ENCODE measurements at places on chromosomes 1 and 21. TPM values are rescaled to one million over a fixed set of nuclear protein-coding genes. Genes with fewer than 3 reads are reported as not detected.
A peak's percentile ranks its signal among the peaks of the same experiment; 100 is the strongest.

The CFHR2 gene
- polyA plus RNA-seq = not detected

- DNase-seq = no peak
Measured at GRCh38 chr1:210910020-210910575, 223.8 kb downstream of the KCNH1 start.

DNA sequence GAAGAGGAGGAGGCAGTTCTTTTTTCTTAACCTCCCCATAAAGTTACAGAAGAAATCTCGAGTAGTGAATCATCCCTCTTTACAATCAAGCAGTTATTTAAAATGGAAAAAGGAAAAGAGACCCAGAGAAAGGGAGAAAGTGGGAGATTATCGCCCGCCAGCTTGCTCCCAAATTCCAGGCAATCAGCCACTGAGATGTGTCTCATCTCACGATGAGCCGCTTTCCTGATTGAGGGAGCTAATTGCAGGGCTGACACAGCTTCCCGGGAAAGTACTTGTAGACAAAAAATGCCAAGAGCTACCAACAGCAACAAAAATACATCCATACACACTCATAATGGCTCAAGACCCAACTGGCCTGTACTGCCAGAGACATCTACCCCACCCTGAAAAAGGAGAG, 191.6 kb upstream of the ZC3H12A start:
- no peak for DNase-seq

DNA sequence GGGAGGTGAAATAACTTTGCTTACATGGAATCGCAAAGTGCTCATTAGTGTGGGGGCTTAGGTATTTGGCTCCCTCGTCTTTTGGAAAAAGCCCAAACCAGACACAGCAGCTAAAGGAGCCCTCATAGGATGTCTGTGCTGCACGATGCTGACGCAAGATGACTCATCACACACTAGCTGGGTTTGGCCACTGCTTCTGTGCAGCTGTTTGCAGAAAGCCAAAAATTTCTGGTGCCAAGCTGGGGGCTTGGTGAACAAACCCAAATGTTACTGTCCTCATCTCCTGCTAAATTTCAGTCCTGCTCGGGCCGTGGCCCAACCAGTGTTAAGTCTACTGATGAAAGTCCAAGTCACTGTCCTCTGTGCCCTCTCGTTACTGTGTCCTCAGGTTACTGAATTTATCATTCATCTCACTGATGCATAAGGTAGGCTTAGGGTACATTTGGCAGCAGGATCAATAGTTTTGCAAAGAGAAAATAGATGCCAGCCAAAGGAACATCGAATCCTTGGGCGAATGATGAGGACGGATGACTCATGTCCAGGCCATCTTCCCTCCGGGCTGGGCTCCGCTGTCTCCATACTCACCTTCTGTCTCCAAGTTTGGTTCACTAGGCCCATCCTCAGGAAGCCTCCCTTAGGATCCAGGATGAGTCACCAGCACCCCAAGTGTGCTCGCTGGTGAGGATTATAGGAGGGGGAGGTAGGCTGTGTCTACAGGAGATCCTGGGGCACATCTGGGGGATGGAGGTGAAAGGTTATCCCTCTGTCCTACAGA, 177.7 kb downstream of the ADSS2 start:
- DNase-seq = no peak

The ATF3 gene
- polyA plus RNA-seq = 33.4 TPM

GRCh38 chr1:155847823-155848529, 9.0 kb downstream of the GON4L start:
- no peak for DNase-seq

GRCh38 chr1:246794828-246795671, 70.8 kb downstream of the SCCPDH start:
- no peak for DNase-seq

The CHI3L1 gene
- polyA plus RNA-seq = 9.0 TPM

DNA sequence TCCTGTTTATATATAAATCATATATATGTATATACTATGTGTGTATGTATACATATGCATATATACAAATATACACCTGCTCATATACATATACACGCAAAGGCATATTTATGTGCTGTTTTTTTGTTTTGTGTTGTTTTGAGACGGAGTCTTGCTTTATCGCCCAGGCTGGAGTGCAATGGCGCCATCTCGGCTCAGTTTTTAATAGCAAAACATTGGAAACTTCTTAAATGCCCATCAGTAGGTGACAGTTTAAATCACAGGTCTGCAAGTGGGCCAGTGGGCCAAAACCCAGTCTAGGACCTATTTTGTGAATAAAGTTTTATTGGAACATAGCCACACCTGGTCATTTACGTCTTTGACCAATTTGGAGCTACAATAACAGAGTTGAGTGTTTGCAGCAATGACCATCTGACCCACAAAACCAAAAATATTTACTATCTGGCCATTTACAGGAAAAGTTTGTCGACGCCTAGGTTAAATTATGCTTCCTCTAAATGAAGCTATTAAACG, 132.3 kb downstream of the TOMM20 start:
- no peak for DNase-seq

The CFHR1 gene
- polyA plus RNA-seq = 0.27 TPM

GRCh38 chr21:44458971-44459711, 3.8 kb downstream of the LRRC3 start:
- DNase-seq = no peak

DNA sequence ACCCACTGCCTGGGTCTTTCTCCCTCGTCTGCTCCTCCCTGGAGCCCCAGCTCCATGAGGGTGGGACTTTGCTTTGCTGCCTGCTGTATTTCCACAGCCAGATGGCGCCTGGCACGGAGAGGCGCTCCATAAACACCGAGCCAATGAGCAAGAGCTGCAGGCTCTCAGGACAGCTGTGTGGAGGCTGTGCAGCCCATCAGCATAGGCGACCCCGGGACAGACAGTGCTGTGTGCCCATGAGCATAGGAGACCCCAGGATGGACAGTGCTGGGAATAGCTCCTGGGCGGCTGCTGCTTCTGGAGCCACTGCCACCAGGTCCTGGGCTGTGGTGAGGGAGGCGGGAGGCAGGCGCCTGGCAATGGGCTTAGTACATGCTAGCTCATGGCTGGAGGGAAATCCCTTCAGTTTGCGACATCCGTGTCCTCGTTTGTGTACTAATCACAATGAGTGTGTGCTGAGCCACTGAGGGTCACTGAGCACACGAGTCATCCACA, 29.2 kb downstream of the CEP104 start:
- DNase-seq = no peak

- DNase-seq = no peak
Measured at GRCh38 chr1:160338580-160338979, 4.5 kb downstream of the COPA start.

The TNFRSF25 gene
- polyA plus RNA-seq = 16.6 TPM

- DNase-seq = no peak
Measured at GRCh38 chr1:980137-980571, 1.7 kb downstream of the PERM1 start.

DNA sequence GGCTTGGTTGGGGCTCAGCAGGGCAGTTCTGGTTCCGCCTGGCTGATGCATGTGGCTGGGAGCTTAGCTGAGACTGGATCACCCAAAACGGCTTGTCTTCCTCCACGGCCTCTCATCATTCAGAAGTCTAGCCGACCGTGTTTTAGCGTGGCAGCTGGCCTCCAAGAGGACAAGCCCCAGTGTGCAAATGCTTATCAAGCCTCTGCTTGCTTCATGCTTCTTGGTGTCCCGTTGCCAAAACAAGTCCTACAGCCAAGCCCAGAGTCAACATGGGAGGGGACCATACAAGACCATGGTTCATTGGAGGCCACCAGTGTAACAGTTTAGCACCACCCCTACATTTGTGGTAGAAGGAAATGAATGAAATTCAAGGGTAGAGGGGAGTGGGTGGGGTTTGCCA, 10.5 kb upstream of the KDF1 start:
- no peak for DNase-seq

The CFH gene
- 26.1 TPM for polyA plus RNA-seq

DNA sequence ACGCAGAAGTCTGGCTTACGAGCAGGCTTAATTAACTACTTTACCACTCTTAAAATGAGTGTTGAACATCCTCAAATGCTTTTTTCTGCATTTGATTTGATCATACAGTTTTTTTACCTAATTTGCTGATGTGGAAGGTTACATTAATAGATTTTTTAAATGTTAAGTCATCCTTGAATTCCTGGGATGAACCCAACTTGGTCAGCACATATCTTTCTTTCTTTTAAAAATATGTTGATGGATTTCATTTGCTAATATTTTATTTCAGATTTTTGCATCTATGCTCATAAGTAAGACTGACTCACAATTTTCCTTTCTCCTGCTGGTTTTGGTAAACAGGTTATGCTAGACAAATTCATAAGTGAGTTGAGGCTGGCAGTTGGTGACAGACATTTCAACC, 82.9 kb downstream of the LHX4 start:
- DNase-seq = no peak

- no peak for DNase-seq
Measured at GRCh38 chr1:171279678-171280077, 31.4 kb downstream of the FMO1 start.

DNA sequence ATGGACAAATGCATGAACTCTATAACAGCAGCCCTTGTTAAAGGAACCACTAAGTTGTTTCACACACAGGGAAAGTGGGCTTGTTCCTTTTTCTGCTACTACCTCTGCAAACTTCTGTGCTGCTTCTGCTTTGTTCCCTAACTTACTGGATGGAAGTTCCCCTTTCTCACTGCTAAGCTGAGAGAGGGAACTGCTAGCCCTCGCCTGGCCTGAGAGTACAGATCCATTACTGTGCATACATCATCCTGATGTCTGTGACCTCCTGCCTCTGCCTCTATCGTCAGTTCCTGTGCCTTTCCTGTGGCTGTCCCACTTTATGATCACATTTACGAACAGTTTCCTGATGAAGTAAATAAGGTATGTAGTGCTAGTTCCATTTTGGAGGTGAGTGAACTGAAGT, 3.5 kb downstream of the GNAT2 start:
- DNase-seq = no peak

DNA sequence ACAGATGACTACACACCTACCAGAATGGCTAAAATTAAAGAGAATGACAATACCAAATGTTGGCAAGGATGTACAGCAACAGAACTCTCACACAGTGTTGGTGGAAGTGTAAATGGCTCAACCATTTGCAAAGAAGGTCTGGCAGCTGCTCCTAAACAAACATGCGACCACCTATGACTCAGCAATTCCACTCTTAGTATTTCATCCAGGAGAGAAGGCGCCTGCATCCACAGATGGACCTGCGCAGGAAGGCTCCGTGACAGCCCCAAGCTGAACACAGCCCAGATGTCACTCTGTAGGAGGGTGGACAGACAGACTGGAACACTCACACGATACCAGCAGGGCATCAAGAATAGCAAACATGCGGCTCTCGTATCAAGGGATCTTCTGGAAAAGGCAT, 6.7 kb downstream of the PTTG1IP start:
- DNase-seq = no peak

The S100A2 gene
- polyA plus RNA-seq = 3.8 TPM

The TMCC2 gene
- 7.2 TPM for polyA plus RNA-seq

- DNase-seq = no peak
Measured at GRCh38 chr1:65719391-65719790, 73.3 kb upstream of the PDE4B start.

The CCDC17 gene
- 1.8 TPM for polyA plus RNA-seq

The ZFP69B gene
- polyA plus RNA-seq = 5.9 TPM

GRCh38 chr1:13627127-13627526, 43.5 kb downstream of the PDPN start:
- DNase-seq = no peak

The AMY1C gene
- polyA plus RNA-seq = not detected

- peak; percentile 73 for DNase-seq
Measured at GRCh38 chr1:147890177-147890790, 12.3 kb upstream of the GJA8 start.

The SYPL2 gene
- polyA plus RNA-seq = 10.8 TPM

DNA sequence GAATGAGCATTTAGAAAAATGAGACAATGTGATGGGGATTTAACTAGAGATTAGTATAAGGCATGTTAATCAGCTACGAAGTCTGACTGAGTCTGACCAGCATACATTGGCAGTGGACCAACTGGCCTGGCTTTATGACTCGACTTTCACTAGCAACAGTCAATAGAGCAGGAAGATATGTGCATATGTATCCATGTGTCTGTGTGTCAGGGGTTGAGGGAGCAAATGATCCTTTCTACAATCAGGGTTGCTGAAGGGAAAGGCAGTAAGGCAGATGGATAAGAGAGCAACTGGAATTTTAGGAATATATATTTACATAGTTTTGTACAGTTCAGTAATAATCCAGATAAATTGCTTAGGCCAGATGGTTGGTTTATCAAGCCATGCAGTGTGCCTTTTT, 645.6 kb downstream of the PLA2G4A start:
- DNase-seq = no peak

Measured in renal cortex interstitium (tissue), 15 donors.